Activated CD8-positive, alpha-beta memory T cell treated with anti-CD3 and anti-CD28 coated beads for 4 hours (primary cell): ENCODE measurements at places on chromosomes 2 and 18.

DNA sequence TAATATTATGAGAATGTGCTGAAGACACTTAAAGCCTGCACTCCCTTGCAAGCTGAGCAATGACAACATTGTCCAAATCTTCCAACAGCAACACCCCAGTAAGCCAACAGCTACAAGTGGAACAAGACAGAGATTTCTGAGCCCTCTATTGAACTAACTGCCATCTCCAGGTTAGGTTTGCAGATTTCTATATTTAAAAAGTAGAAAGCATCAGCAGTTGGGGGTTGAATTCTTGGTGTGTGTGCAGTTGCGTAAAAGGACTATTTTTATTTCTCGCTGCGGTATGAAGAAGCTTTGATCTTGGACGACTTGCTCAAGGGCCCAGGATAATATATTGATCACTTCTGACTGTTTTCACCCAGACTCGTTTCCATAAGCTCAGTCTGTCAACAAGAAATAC lies 106.2 kb upstream of the ZFP36L2 start:
- no peak for DNase-seq

DNA sequence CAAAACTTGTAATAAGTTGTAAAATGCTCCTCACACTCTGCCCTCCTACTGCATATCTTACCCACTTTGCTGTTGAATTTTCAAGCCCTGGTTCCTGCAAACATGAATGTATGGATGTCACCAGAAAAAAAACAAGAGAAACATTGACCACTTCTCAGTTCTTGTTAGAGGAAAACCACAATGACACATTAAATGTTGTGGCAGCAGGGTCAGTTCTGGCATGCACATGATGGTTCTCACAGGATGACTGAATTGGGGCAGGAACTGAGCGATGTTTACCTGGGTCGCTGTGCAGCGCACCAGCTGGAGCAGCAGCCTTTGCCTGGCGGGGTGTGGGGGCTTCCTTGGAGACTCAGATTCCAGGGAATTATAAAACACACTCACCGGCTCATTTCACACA lies 14.0 kb upstream of the PRKCE start:
- DNase-seq: no peak

GRCh38 chr2:174324530-174324929 lies 10.2 kb upstream of the SP9 start:
- no peak for DNase-seq

- DNase-seq: no peak
These were observed 124.4 kb upstream of the NRP2 start for GRCh38 chr2:205557873-205558272.

- DNase-seq: no peak
These were observed 64.5 kb downstream of the SH3YL1 start for GRCh38 chr2:199041-199966.

DNA sequence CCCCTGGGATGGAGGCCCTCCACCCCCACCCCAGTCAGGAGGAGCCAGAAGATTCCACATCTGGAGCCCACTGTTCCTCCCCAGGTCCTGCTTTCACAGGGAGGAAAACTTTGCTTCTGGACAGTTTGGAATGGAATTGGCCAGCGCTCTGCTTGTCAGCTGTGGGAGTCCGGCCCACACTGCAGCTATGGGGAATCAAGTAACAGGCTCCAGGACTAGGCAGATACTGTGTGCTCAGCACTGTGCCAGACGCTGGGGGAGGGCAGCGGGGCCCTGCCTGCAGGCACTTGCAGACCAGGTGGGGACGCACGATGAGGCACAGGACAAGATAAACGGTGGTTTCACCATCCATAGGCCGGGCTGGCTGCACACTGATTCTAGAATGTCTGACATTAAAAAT lies 114.0 kb downstream of the STPG4 start:
- DNase-seq: no peak

DNA sequence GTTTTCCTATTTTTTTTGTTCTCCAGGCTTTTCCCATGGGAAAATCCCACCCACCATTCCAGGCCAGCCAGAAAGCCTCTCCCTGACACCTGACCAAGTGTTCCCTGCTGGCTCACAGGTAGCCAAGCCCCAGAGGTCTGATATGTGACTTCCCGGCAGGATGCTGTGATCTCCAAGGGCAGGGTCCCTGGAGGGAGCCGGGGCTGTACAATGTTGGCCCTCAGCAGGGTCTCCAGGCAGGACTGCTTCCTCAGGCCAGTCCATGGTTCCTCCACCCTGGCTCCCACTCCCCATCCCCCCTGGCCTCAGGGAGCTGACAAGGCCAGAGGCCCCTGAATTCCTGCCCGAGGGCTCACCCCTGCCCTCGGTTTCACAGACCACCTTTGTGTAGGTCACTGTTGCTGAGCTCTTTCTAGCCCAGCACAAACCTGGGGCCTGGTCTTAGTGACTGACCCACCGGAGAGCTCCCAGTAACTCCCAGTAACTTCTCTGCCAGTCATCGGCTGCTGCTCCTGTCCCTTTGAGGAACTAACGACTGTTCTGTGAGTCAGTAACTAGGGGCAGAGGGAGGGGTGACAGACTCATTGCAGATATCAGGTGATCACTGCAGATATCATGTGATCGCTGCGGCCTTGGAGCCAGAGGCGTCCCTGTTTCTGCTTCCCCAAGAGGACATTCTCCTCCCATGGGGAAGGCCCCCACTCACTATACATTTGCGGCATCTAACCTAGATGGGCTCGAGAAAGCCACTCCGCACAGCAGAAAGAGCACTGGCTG lies 38.7 kb downstream of the SDC1 start:
- no peak for DNase-seq

- no peak for DNase-seq
These were observed 496.6 kb downstream of the PTPRM start for GRCh38 chr18:8063733-8064132.

DNA sequence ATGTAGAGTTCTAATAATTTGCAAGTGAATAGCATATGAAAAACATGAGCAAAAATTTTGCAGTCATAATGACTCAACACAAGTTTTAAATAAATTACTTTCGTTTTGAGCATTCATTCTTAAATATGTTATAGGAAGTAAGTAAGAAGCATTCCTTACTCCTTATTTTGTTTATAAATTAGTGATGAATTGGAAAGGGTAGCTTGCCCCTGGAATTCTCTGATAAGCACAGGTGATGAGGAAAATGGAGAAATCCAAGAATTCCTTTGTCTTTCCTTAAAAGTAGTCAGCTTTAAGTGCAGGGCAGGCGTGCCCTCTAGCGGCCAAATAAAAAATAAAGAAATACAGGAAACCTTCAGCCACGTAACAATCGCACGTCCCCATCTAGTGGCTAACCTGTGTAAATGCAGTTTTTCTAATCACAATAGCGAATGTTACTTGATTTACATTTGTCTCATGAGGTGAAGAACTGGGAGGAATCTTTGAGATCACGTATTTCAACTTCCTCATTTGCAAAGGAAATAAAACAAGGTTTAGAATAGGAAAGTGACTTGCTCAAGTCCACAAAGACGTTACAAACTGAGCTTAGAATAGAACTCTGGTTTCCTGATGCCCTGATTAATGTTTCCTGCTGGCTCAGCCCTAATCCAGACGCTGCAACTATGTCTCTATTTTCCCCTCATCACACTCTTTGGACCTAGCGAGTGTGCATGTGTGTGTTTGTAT lies 47.2 kb upstream of the ZNG1B start:
- no peak for DNase-seq

DNA sequence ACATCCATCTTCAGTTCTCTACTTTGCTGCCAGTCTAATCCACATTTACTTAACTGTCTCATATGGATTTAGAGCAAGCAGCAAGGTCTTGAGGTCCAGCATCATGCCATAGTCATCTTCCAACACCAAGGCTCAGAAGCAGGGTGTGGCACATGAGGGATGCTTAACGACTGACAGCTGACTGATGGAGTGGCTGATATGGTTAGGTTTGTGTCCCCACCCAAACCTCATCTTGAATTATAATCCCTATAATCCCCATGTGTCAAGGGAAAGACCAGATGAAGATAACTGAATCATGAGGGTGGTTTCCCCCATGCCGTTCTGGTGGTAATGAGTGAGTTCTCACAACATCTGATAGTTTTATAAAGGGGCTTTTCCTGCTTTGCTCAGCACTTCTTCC lies 257.3 kb downstream of the NBAS start:
- DNase-seq: no peak

DNA sequence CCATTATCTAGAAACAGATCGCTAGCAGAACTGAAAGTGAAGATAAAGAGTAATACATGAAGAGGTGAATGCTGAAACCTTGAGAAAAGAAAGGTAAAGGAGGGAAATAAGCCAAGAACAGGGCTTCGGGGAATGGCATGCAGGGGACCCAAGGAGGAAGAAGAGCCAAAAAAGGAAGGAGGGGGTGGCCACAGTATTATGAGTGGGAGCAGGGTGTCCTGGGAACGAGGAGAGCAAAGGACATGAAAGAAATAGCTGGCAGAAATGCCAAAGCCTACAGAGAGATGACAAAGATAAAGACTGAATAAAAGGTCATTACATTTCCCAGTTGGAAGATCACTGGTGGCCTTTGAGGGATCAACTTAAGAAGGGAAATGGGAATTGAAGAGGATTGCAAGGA lies 82.9 kb downstream of the ACTR3 start:
- DNase-seq: no peak

DNA sequence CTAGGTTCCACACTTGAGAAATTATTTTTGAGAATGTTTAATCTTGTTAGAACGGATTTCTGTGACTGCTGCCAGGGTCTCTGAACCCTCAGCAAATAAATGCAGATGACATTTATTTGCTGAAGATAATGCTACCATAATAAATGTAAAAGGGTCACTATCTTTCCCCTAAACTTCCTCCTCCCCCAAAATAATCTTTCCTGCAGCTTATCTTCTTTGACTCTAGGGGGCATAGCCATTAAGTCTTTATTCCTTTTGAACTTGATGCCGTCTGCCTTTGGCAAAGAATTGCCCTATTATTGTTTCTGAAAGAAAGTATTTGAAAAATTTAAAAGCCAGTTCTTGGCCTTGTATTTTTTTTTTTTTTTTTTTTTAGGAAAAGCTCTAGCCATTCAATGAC lies 63.6 kb upstream of the ACSL3 start:
- DNase-seq: no peak

DNA sequence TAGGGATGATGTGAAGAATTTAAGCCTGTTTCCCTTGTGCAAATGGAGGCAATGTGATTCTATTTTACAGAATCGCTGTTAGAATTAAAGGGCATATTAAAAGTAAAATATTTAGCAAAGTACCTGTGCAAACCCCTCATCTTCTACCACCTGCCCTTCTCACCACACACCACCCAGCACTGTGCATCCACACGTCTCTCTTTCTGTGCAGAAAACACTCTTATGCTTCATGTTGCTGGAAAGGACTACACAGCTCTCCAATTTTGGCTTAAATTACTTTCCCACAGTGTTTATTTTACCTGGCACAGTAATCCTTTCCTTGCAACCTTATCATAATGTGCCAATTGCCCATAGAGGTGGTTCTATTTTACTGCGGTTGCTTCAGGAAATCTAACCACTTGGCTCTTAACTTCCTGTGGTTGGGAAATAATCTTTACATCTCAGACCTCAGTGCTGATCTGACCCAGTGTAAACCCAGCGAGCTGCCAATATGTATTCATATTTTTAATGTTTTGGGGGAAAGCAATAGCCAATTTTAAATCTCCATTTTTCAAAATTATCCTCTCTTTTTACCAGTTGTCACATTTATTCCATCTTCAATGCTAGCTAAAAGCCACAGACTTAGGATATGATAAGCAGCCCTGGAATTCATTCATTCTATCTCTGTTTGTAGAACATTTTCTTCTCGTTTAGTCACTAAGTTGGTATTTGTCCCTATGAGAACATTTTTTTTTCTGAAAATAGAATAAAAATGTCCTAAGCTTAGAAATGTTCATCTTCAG lies 250.9 kb downstream of the DSEL start:
- DNase-seq: no peak

GRCh38 chr2:152223977-152224376 lies 48.4 kb upstream of the STAM2 start:
- DNase-seq: no peak

GRCh38 chr2:157849591-157849990 lies 26.5 kb downstream of the ACVR1 start:
- DNase-seq: no peak

GRCh38 chr2:7900593-7900992 lies 781.3 kb upstream of the ID2 start:
- no peak for DNase-seq

GRCh38 chr2:219045937-219046550 lies 4.7 kb upstream of the CFAP65 start:
- no peak for DNase-seq

- no peak for DNase-seq
These were observed 62.8 kb downstream of the SESTD1 start for GRCh38 chr2:179201869-179202268.

- no peak for DNase-seq
These were observed 107.2 kb upstream of the CDH2 start for GRCh38 chr18:28284132-28284531.
